ENCODE measurements at places on chromosomes 7 and 10. TPM values are rescaled to one million over a fixed set of nuclear protein-coding genes. Genes with fewer than 3 reads are reported as not detected.

GRCh38 chr7:149013876-149014275, 14.4 kb downstream of the PDIA4 start:
- H3K27ac ChIP-seq: peak overlapping the region; percentile 58
- no peaks in the 10 kb centered on the region for H3K27me3 ChIP-seq
- H3K36me3 ChIP-seq: peaks cover 82% of the 10 kb centered on the region
- DNase-seq: no peak

The FAM13C gene
- total RNA-seq: not detected

GRCh38 chr7:50632561-50633413, 67.6 kb upstream of the DDC start:
- peak overlapping the region; percentile 23 for H3K27ac ChIP-seq
- no peak overlapping the region for H3K4me3 ChIP-seq
- DNase-seq: peak; percentile 80
- H3K4me1 ChIP-seq: peaks cover 26% of the 10 kb centered on the region

The FEZF1 gene
- total RNA-seq: 0.22 TPM

The FKBP9 gene
- total RNA-seq: 160 TPM

The LRIT1 gene
- not detected for total RNA-seq

DNA sequence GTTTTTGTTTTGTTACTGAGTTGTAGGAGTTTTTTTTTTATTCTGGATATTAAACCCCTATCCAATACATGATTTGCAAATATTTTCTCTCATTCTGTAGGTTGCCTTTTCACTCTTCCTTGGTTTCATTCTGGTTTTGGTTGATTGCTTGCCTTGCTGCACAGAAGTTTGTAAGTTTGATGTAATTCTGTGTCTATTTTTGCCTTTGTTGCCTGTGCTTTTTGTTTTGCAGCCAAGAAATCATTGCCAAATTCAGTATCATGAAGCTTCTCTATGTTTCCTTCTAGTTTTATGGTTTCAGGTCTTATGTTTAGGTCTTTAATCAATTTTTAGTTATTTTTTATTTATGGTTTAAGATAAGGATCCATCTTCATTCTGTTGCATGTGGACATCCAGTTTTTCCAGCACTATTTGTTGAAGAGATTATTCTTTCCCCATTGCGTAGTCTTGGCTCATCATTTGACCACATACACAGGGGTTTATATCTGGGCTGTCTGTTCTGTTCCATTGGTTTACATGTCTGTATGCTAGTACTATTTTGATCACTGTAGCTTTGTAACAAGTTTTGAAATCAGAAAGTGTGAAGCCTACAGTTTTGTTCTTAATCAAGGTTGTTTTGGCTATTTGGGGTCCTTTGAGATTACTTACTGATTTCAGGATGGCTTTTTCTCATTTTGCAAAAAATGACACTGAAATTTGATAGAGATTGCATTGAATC, 26.4 kb downstream of the BMPR1A start:
- no peaks in the 10 kb centered on the region for H3K4me1 ChIP-seq
- no peak for DNase-seq
- no peaks in the 10 kb centered on the region for H3K27me3 ChIP-seq
- no peak overlapping the region for H3K4me3 ChIP-seq

DNA sequence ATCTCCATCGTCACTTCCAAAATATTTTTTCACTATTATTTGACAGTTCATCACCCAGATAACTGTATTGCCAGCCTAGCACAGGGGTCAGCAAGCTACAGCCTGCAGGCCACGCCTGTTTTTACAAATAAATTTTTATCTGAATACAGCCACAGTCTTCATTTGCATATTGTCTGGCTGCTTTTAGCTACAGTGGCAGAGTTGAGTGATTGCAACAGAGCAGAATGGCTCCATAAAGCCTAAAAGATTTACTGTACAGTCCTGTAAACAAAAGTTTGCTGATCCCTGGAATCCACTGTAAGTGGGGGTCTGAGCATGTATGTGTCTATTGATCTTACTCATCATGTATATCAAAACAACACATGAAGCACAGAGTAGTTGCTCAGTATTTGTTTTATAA, 45.9 kb upstream of the GNAI1 start:
- no peaks in the 10 kb centered on the region for H3K4me1 ChIP-seq
- no peak overlapping the region for H3K27ac ChIP-seq
- DNase-seq: no peak

- H3K4me1 ChIP-seq: no peaks in the 10 kb centered on the region
- H3K4me3 ChIP-seq: no peak overlapping the region
- H3K27ac ChIP-seq: no peak overlapping the region
- H3K36me3 ChIP-seq: peaks cover 5% of the 10 kb centered on the region
- no peaks in the 10 kb centered on the region for H3K27me3 ChIP-seq
Observed at GRCh38 chr10:129915526-129916378, 48.3 kb downstream of the EBF3 start.

The TES gene
- total RNA-seq: 124 TPM

The C10orf53 gene
- total RNA-seq: not detected

DNA sequence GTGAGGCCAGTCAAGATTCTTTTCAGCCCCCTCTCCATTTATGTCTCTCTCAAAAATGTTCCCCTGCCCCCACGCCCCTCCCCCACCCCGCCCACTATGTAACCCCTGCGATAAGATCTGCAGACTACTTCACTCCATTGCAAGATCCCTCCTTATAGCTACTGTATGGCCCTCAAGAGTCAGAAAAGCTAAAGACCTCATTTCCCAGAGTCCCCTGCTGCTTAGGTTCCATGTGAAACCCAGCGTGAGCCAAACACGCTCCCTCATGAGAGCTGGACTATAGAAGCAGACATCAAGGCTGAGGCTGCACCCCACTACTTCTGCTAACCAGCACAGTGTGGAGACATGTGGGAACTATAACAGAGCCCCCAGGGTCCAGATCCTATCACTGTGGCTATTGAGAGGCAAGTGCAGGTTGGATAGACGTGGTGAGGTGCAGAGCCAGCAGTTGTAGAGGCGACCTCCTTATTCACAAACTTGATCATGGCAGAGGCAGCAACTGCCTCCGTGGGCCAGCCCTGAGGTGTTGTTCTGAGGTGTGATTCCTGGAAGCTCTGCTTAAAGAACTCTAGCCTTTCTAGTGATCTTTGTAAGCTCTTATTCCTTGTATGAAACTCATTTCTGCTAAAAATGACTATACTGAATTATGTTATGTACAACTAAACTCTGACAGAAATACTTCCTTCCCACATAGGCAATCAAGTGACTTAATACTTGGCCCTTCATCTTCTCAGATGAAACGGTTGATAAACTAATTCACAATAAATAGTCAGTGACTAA, 117.0 kb upstream of the ARID5B start:
- H3K4me3 ChIP-seq: no peak overlapping the region
- H3K4me1 ChIP-seq: peaks cover 48% of the 10 kb centered on the region
- H3K27me3 ChIP-seq: no peaks in the 10 kb centered on the region
- no peak overlapping the region for H3K27ac ChIP-seq

The ITPRID1 gene
- total RNA-seq: 0.95 TPM

- H3K4me3 ChIP-seq: no peak overlapping the region
- H3K27me3 ChIP-seq: peaks cover 85% of the 10 kb centered on the region
- no peak overlapping the region for H3K27ac ChIP-seq
- H3K36me3 ChIP-seq: no peaks in the 10 kb centered on the region
Observed at GRCh38 chr7:155066417-155066950, 3.6 kb upstream of the HTR5A start.

DNA sequence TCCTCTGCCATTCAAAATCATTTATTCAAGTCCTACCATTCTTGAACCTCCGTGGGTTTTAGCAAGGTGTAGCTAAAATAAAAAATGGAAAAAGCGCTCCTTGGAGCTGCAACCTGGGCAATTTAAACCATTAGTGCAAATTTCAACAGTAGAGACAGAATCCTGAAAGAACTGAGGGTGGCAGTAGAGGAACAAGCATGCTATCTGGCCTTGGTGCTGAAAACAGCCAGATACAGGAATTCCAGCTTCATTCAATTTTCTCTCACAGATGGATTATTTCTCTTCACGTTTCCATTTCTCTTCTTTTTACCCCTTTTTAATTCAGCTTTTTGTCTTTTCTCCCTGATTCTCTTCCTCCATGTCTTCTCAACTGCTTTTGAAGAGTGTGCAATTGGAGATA, 77.7 kb downstream of the OTUD1 start:
- peak; percentile 12 for DNase-seq
- peaks cover 42% of the 10 kb centered on the region for H3K4me1 ChIP-seq
- H3K36me3 ChIP-seq: peaks cover 5% of the 10 kb centered on the region
- H3K27ac ChIP-seq: no peak overlapping the region
- H3K27me3 ChIP-seq: no peaks in the 10 kb centered on the region

DNA sequence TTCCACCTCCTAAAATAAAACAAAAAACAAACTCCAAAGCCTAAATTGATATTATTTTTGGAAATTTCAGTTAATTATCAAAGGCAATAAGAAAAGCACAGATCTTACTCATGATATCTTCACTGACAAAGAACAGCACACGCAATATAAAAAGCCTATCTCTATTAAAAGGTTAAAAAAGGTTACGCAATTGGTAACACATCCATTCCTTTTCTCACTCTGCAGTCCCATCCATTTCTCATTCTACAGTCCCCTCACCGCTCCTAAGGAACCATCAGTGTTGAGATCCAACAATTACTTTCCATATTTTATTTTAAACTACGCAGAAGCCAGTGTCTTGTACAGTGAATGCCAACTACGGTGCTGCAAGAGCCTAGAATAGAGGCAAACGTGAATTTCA, 1.3 kb downstream of the SEC61G start:
- DNase-seq: no peak
- H3K27ac ChIP-seq: peak overlapping the region; percentile 99
- peak overlapping the region; percentile 99 for H3K4me3 ChIP-seq
- peaks cover 12% of the 10 kb centered on the region for H3K4me1 ChIP-seq
- H3K36me3 ChIP-seq: peaks cover 48% of the 10 kb centered on the region
- no peaks in the 10 kb centered on the region for H3K27me3 ChIP-seq

- no peaks in the 10 kb centered on the region for H3K4me1 ChIP-seq
- no peak for DNase-seq
- no peak overlapping the region for H3K27ac ChIP-seq
Observed at GRCh38 chr10:80318742-80319141, 29.3 kb upstream of the MAT1A start.

DNA sequence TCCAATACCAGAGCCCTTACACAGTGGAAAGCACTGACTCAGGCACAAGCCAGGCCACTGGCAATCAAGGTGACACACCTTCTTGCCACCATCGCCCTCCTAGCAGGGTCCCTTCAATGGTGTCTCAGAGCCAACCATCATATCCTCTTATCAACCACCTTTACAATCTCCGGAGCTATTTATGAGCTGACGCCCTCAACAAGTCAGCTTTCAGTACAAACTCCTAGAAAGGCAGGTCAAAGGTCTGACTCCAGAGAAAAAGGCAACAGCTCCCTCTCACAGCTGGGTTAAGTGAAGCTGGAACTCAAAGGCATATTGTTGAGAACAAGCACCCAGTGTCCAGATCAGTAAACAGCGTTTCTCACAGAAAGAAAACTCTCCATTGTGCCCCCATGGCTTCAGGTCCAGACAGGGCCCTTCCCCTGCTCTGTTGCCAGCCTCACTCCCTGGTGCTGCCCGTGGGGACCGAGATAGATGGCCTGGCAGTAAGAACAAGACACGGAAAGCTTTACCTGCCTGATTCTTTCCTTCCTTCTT, 2.4 kb downstream of the ZNF3 start:
- DNase-seq: no peak
- peaks cover 11% of the 10 kb centered on the region for H3K4me1 ChIP-seq
- peak overlapping the region; percentile 20 for H3K4me3 ChIP-seq

GRCh38 chr10:119383174-119383856, 159.2 kb downstream of the RGS10 start:
- H3K27me3 ChIP-seq: peaks cover 15% of the 10 kb centered on the region
- H3K36me3 ChIP-seq: no peaks in the 10 kb centered on the region
- no peak overlapping the region for H3K27ac ChIP-seq
- no peaks in the 10 kb centered on the region for H3K4me1 ChIP-seq
- no peak for DNase-seq

- DNase-seq: no peak
- no peak overlapping the region for H3K27ac ChIP-seq
- H3K27me3 ChIP-seq: peaks cover 14% of the 10 kb centered on the region
Observed at GRCh38 chr10:16585103-16585502, 63.4 kb upstream of the C1QL3 start.

The CTAGE6 gene
- total RNA-seq: not detected

DNA sequence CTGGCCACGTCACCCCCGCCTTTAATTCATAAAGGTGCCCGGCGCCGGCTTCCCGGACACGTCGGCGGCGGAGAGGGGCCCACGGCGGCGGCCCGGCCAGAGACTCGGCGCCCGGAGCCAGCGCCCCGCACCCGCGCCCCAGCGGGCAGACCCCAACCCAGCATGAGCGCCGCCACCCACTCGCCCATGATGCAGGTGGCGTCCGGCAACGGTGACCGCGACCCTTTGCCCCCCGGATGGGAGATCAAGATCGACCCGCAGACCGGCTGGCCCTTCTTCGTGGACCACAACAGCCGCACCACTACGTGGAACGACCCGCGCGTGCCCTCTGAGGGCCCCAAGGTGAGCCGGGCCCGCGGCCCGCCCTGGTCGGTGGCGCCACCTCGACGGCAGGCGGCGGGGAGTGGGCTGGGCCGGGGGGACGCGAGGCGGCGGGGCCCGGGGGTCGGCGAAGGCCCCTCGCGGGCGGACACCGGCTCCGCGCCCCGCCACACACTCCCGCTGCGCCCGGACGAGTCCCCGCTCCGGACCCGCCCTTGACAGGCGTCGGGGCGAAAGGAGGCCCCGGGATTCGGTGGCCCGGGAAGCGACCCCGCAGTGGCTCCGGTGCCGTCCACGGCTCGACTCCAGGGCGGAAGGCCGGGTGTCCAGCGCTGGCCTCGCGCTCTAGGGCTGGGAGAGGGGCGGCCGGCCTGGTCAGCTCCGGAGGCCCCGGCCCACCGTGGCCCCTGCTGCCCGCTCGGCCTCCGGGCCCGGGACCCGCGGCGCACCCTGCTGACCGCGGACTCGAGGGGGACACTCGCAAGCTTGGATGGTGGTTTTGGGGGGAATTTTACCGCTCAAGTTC, 557 bp downstream of the BAG3 start:
- DNase-seq: peak; percentile 3
- H3K27ac ChIP-seq: peak overlapping the region; percentile 70
- no peaks in the 10 kb centered on the region for H3K27me3 ChIP-seq
- H3K4me1 ChIP-seq: peaks cover 19% of the 10 kb centered on the region
- peaks cover 44% of the 10 kb centered on the region for H3K36me3 ChIP-seq

GRCh38 chr10:124627866-124628675, 116.1 kb downstream of the FAM53B start:
- no peak overlapping the region for H3K27ac ChIP-seq
- peaks cover 12% of the 10 kb centered on the region for H3K4me1 ChIP-seq
- no peak overlapping the region for H3K4me3 ChIP-seq
- no peaks in the 10 kb centered on the region for H3K27me3 ChIP-seq
- DNase-seq: no peak
- no peaks in the 10 kb centered on the region for H3K36me3 ChIP-seq

GRCh38 chr10:4590807-4591206, 235.2 kb upstream of the AKR1E2 start:
- H3K27me3 ChIP-seq: no peaks in the 10 kb centered on the region
- DNase-seq: no peak
- no peak overlapping the region for H3K4me3 ChIP-seq
- no peaks in the 10 kb centered on the region for H3K36me3 ChIP-seq

The AGR2 gene
- 378 TPM for total RNA-seq

The LSM5 gene
- total RNA-seq: 146 TPM

The CNPY1 gene
- not detected for total RNA-seq

The ST8SIA6 gene
- not detected for total RNA-seq

The NYAP1 gene
- total RNA-seq: 0.38 TPM

The TMEM236 gene
- total RNA-seq: 0.51 TPM
